ENCODE measurements at places on chromosomes 1 and 21.

GRCh38 chr1:185716095-185716494, 18.1 kb upstream of the HMCN1 start:
- no peak for DNase-seq

DNA sequence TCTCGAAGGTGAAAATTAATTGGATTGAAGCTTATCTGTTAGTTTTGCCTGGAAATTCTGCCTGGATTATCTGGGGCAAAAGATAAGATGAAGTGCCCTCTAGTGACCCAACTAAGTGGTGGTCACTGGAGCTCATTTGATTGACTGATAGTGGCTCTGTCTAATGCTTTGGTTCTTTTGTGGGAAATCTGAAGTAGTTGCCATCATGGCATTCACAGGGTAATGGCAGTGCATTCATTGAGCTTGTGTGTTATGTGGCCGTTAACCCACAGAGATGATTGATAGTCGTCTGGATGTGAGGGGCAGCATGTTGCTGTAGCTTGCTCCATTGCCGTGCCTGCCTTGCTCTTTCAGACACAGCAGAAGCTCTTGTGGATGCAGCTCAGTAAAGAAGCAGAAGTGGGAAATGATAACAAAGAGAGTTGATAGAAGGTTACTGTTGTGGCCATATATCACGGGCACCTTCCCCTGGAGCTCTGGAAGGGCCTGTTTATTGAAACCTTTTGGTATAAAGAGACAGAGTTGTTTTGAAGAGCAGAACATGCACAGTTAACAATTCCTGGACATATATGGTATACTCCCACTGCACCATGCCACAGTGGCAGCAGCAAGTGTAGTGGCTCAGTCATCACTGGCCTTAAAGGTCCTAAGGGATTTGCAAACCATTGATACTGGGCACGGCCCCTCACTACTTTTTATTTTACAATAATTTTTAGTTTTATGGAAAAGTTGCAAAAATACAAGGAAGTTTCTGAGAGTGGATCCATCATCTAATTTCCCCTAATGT, 42.0 kb downstream of the CXADR start:
- no peak for DNase-seq

- no peak for DNase-seq
These were observed 168.0 kb upstream of the RAB4A start for GRCh38 chr1:229102741-229103391.

DNA sequence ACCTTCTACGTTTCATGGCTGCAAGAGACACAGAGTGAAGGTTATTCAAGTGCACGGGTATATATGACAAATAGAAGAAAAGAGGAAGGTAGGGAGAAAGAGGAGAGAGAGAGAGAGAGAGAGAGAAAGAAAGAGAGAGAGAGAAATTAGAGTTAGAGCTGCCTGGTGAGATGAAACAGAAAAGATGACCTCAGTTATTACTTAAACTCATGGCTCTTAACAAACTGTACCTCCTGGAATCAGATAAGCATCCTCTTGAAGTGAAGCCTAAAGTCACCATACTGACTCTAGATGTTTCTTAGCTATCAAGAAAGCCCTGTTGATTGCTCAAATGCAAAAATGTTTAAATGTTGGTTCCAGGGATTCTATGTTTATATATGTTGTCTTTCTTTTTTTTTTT, 597.7 kb upstream of the ZP4 start:
- no peak for DNase-seq

DNA sequence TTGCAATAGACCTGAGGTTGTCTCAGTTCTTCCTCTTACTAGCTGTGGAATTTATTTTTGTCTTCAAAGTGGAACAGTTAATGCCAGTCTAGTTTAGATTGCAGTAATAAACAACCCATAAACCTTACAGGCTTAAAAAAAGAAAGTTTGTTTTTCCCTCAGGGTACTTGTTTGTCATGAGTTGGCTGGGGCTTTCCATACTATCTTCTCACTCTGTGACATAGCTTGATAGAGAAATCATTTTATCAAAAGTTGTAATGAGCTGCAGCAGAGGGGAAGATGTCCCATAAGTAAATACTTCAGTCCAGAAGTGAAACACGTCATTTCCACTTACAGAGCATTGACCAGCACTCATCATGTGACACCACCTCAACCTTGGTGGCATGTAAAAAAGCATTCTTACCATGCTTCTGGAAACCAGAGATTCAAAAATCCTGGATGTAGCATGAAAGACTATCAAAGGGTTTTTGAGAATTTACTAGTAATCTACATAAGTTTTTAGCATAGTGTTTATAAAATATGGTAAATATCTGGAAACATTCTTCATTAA, 62.8 kb upstream of the COL11A1 start:
- no peak for DNase-seq

- DNase-seq, result no peak
These were observed 30.6 kb upstream of the SLC6A9 start for GRCh38 chr1:44061857-44062256.
